ENCODE measurements at places on chromosomes 5 and 9. TPM values are rescaled to one million over a fixed set of nuclear protein-coding genes. Genes with fewer than 3 reads are reported as not detected.

PCA3 gene
- not detected for total RNA-seq

SLC12A2 gene
- total RNA-seq: 11.7 TPM

PCDHA1 gene
- total RNA-seq: not detected

DNA sequence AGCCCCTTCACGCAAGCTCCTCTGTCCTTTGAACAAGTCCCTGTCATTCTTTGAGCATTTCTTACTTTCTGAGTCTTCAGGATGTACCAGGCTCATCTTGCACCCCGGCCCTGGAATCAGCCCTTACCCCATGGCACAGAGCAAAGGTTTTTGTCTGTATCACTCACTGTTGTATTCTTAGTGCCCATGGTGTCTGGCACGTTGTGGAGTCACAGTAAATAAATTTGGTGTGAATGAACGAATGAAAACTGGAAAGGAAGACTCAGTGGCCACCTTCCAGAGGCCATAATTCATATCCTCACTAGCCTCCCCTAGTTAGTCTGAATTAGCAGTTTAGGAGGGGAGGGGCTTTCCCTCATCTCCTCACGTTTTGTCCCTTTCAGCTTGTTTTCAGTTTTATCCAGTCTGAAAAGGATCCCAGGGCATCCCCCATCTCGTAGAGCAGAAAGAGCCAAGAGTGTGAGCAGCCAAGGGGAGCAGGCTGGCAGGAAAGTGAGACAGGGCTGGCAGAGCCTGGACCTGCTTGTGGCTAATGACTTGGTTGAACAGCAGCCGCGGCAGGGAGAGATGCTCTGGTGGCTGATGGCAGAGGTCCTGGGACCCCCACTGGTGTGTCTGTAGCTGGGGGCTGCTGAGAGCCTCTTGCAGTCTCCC is 42.7 kb downstream of the ZNF618 start:
- H3K27me3 ChIP-seq: no peaks in the 10 kb centered on the region
- H3K4me3 ChIP-seq: no peak overlapping the region
- no peaks in the 10 kb centered on the region for H3K4me1 ChIP-seq
- H3K36me3 ChIP-seq: no peaks in the 10 kb centered on the region
- DNase-seq: no peak
- no peak overlapping the region for H3K27ac ChIP-seq

DNA sequence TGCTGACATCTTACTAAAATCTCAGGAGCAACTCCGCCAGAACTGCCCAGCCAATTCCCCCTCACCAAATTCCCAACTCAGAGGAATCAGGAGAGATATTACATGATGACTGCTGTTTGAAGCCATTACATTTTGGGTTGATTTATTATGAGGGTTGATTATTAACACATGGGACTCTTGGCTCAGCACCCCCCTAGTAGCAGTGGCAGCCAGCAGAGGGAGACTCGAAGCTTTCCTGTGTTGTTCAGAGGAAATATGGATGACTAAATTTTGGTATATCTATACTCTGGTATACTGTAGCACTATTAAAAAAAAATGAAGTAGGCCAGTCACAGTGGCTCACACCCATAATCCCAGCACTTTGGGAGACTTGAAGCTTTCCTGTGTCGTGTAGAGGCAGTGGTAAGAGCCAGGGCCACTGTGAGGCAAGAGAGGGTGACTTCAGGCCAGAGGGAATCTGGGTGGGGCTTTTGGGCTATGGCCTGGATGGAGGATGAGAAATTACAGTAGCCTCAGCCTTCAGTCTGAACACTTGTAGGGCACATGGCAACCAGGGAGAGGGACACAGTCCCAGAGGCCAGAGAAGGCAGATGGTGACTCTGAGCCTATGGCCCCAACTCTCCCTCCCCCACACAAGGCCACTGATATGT is 111.4 kb downstream of the LHX2 start:
- peaks cover 5% of the 10 kb centered on the region for H3K4me1 ChIP-seq
- no peak overlapping the region for H3K4me3 ChIP-seq
- no peaks in the 10 kb centered on the region for H3K27me3 ChIP-seq

MED27 gene
- total RNA-seq: 16.3 TPM

BTNL8 gene
- not detected for total RNA-seq

DNA sequence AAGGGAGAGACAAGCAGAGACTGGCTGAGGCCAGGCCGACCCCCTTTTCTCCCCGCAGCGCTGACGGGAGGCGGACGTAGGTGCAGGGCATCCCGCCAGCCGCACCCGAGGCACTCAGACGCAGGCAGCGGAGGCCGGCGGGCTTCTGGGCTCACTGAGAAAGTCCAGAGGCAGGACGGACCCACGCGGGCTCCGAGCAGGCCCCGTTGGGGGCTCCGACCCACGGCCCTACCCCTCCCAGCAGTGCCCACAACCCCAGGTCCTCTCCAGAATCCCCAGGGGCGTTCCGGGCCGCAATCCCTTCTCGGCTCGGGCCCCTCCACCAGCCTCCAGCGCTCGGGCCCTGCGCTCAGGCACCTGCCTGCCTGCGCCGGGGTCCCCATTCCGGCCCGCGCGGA is 543 bp downstream of the MTMR12 start:
- H3K27me3 ChIP-seq: no peaks in the 10 kb centered on the region
- peaks cover 5% of the 10 kb centered on the region for H3K36me3 ChIP-seq
- H3K4me1 ChIP-seq: peaks cover 15% of the 10 kb centered on the region
- DNase-seq: no peak

DNA sequence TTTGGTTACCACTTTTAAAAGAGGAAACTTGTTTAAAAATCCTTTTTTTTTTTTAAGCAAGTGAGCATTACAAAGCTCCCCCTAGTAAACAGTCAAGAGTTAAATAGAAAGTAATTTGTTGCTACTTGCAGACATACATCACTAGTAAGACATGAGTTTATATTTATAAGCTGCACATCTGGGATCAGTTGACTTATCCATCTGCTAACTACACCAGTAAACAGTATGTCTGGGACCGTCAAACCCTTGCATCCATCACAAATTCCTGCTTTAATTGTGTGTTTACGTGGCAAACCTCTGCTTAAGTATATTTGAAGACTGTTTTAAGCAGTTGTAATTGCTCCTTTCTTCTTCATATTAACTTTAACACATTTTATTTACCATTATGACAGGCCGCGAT is 146.8 kb downstream of the EBF1 start:
- H3K4me1 ChIP-seq: peaks cover 2% of the 10 kb centered on the region
- no peaks in the 10 kb centered on the region for H3K36me3 ChIP-seq
- H3K27ac ChIP-seq: no peak overlapping the region
- no peaks in the 10 kb centered on the region for H3K27me3 ChIP-seq

DNA sequence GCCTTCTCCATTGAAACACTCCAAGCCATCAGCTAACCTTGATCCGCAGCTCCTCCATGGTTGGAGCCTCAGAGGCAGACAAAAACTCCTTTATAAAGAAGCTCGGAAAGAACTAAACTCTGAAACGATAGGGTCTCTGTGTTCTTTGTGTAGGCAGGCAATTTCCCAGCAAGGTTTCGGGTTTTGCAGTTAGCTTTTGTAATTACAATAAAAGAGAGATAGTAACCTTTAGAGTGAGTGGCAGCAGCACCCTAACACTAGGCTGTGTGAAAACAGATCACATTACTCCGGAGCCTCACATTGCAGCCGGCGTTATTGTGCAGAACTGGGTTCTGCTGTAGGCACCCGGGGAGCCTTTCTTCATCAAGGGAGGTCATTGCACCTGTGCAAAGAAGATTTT is 115.8 kb upstream of the MAP3K1 start:
- no peak for DNase-seq
- no peak overlapping the region for H3K27ac ChIP-seq
- H3K36me3 ChIP-seq: no peaks in the 10 kb centered on the region
- no peaks in the 10 kb centered on the region for H3K27me3 ChIP-seq
- no peak overlapping the region for H3K4me3 ChIP-seq

DNA sequence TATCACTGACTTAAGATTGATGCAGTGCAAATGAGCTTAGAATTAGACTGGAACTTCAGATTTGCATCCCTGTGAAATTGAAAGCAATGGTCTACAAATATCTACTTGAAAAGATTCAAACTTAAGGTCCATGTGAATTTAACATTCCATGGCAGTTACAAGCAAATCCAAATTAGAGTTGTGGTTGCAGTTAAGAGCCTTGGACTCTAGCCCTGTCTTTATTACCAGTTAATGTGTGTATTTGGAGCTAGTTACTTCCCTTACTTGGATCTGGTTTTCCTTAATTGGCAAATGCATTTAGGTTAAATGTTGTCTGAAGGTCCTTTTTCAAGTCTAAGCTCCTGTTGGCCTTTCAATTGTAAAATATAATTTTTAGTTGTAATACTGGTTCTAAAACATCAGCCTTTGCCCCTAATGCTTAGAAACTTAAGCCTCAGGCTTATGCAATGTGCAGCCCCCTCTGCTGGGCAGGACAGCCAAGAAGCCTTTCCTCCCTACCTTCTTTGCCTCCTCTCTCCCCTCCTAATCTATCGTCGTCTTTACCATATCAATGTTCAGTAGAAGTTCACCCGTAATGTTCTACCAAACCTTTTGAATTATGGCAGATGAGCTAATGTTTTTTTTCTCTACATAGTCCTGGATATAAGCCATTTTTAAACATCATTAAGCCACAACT is 59.5 kb downstream of the ERMP1 start:
- no peaks in the 10 kb centered on the region for H3K4me1 ChIP-seq
- H3K36me3 ChIP-seq: peaks cover 68% of the 10 kb centered on the region
- H3K27me3 ChIP-seq: no peaks in the 10 kb centered on the region
- no peak overlapping the region for H3K4me3 ChIP-seq

- H3K4me3 ChIP-seq: no peak overlapping the region
- DNase-seq: peak; percentile 49
- H3K27me3 ChIP-seq: no peaks in the 10 kb centered on the region
- H3K36me3 ChIP-seq: no peaks in the 10 kb centered on the region
- no peak overlapping the region for H3K27ac ChIP-seq
- H3K4me1 ChIP-seq: no peaks in the 10 kb centered on the region
Observed at GRCh38 chr9:126558051-126558665, 55.6 kb upstream of the LMX1B start.

DNA sequence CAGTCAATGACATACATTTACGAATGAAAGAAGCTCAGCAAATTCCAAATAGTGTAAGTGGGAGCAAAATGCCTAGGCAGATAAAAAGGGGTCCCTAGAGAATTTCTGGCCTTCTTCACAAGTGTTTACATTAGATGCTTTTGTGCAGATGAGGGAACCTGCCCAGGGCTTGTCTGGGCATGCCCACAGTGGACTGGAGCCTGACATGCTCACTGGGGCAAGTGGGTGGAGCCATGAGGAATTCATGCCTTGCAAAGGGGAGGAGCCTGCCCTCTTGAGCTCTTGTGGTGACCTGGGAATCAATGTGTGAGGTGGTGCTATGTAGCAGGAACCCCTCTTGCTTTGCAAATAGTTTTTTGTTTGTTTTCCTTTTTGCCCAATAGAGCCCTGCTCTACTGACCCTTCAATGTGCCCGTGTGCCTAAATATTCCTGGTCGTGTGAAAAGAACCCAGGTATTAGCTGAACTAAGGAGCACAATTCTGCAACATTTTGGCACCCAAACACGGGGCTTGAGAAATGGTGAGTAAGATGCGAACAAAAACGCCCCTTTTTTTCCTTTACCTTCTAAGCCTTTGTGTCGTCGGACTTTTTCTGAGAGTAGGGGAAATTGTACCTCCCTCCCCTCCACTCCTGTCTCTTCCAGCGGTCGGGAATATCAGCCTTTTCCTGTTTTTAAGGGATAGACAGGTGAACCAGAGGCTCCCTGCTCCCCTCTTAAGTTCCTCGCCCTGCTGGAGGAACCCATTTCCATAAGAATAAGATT is 433.8 kb upstream of the CDH9 start:
- no peaks in the 10 kb centered on the region for H3K27me3 ChIP-seq
- no peaks in the 10 kb centered on the region for H3K4me1 ChIP-seq
- H3K36me3 ChIP-seq: no peaks in the 10 kb centered on the region
- H3K27ac ChIP-seq: no peak overlapping the region

DNA sequence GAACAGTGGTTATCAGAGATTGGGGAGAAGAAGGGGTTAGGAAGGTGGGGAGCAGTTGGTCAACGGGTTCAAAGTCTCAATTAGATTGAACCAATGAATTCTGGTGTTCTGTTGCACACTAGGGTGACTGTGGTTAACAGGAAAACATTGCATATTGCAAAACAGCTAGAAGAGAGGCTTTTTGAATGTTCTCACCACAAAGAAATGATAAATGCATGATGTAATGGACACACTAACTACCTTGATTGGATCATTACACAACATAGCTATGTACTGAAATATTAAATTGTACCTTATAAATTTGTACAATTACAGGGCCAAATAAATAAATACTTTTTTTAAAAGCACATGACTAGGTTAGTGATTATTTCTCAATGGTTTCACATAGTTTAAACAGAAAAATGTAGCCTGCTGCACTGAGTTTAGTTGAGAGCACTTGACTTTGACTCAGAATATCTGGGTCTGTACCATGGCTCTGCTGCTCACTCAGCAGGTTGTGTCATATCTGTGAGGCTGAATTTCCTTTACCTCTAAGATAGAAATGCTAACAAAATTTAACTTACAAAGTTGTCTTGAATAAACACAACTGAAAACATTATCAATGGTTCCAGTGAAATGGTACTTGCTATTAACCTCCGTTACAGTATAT is 30.4 kb downstream of the NUDT12 start:
- H3K27ac ChIP-seq: no peak overlapping the region
- no peak for DNase-seq
- H3K4me3 ChIP-seq: no peak overlapping the region
- no peaks in the 10 kb centered on the region for H3K27me3 ChIP-seq

DNA sequence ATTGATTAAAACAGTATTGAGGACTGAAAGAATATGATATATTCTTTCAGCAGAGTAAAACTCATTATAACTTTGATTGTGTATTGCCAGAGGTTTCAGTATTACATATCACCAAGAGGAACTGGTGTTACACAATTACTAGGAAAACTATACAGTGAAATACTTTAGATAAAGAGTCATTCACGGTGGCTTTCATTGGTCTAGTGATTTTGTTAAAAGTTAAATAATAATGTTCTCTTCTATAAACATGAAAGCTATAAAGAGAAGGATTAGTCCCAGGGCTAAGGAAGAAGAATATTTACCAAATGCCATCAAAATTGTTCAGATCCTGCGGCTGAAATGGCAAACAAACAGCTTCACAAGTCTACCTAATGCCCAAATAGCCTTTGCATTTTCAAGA is 306.2 kb downstream of the SEMA5A start:
- H3K27ac ChIP-seq: no peak overlapping the region
- no peaks in the 10 kb centered on the region for H3K27me3 ChIP-seq
- no peaks in the 10 kb centered on the region for H3K36me3 ChIP-seq
- H3K4me3 ChIP-seq: no peak overlapping the region
- no peak for DNase-seq

CPLANE1 gene
- total RNA-seq: 5.1 TPM

NUDT12 gene
- total RNA-seq: 1.7 TPM

DNA sequence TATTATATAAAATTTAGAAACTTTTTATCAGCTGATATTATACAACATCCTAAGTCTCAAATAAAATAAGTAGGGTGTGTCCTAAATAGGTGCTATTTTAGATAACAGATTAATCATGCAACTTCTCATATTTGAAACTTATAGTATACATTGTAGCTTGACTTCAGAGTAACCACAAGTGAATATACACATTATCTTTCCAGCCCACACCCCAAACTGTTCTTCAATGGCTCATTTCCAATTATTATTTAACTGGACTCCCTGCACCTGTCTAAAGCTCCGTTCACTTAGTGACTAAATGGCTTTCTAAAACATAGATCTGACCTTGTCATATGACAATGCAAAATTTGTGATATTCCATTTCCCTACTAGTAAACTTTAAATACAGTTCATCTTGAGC is 490.9 kb upstream of the RGMB start:
- no peak for DNase-seq
- no peak overlapping the region for H3K27ac ChIP-seq
- H3K27me3 ChIP-seq: no peaks in the 10 kb centered on the region
- H3K36me3 ChIP-seq: no peaks in the 10 kb centered on the region
